ENCODE measurements at places on chromosomes 13 and 19. TPM values are rescaled to one million over a fixed set of nuclear protein-coding genes. Genes with fewer than 3 reads are reported as not detected.
A peak's percentile ranks its signal among the peaks of the same experiment; 100 is the strongest.

Gene STARD13
- 3.2 TPM for polyA plus RNA-seq

DNA sequence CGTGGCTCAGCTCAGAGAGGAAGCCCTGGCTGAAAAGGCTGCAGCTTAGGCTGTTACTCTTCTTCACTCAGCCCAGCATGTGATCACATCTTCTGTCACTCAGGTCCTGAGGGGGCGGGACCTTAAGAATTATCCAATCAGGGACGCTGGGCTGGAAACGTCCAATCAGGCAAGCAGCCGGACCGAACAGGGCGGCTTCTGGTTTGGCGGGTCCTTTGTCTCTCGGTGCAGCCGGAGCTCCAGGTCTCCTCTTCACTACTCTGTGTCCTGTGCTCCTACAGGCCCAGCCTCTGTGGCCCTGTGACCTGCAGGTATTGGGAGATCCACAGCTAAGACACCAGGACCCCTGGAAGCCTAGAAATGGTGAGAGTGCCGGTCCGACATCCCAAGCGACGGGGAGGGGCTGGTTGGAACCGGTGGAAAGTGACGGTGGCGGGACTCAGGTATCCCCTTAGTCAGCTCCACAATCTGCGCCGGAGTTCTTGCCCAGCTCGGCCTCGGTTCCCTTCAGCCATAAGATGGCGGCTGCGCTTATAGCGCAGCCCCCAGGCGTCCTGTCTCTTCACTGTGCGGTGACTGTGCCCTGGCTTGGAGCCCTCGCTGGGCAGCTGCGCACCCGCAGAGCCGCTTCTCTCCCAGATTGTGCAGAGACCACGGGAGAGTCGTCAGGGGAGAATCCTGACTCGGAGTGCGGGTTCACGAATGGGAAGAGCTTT lies at the start of gene ZNF93:
TSS of gene ZNF93 (plus strand) at position 218 of the 716 bp plus-strand sequence. CDS start at position 361, 143 bp downstream.
- DNase-seq, result peak; percentile 97

DNA sequence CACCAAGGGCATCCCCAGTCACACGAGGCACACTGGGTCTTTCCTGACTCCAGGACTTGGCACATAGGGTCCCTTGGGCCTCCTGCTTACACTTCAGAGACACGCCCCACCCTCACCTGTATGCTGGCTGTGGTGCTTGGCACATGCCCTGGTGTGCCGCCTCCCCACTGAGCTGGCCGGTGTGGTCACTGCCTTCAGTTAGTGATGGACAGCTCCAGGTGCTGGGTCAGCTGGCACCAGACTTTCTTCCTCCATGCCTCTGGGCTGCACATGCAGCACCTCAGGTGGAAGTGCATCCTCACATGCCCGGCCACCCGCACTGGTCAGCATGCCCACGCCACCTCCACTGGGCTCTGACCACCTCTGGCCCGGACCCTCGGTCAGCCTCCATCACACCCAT lies 52.9 kb downstream of the KLF2 start:
- DNase-seq, result no peak

GRCh38 chr13:66996503-66996902 lies 233.6 kb downstream of the PCDH9 start:
- no peak for DNase-seq

DNA sequence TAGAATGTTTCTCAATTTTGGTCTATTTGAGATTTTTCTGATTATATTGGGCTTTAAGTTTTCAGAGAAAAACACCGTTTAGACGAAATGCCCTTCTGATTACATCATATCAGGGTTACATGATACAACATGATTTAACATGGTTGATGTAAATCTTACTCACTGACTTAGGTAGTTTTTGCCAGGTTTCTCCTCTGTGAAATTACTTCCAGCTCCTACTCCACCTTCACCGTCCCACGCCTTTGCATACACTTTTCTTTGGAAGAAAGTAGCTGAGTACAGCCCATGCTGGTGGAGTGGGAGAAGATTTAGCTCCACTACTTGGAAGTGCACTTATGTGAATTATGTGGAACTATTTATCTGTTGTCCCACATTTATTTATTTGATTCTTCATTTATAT lies 433.2 kb upstream of the KLHL1 start:
- DNase-seq, result no peak
